ENCODE measurements at places on chromosomes 5 and 9.

DNA sequence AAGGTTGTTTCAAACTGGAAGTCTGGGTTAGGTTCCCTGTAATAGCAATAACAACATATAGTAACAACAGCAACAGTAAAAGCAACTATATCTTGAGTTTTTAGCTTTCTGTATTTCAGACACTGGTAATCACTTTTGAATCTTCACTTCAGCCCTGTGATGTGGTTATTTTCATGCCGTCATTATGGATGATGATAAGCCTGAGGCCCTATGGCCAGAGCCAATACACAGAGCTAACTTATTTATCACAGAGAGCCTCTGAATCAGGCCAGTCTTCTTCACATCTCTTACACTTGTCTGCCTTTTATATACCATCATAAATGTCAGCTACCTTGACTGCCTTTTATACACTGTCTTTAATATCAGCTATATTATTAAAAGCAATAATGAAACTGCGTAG is 329.0 kb downstream of the FER start:
- no peak for DNase-seq

DNA sequence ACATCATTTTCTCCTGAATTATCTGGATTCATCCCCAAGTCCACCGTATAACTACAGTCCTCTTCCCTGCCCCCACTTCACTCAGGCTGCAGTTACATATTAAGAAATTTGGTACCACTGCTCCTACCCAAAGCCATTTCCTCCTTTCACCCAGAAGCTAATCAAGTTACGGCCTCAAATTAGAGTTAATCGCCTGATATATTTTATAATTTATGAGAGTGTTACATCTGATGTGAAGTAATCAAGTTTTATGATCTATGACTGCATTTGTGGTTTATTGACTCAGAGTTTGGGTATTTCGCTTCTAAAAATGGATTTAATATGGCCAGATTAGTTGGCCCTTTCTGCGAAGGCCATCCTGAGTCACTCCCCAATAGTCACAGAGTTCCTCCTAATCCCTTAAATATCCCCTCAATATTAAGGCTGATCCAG is 223.6 kb upstream of the KIF2A start:
- DNase-seq = no peak

- no peak for DNase-seq
Observed at GRCh38 chr5:5645198-5645597, 222.7 kb downstream of the ICE1 start.

DNA sequence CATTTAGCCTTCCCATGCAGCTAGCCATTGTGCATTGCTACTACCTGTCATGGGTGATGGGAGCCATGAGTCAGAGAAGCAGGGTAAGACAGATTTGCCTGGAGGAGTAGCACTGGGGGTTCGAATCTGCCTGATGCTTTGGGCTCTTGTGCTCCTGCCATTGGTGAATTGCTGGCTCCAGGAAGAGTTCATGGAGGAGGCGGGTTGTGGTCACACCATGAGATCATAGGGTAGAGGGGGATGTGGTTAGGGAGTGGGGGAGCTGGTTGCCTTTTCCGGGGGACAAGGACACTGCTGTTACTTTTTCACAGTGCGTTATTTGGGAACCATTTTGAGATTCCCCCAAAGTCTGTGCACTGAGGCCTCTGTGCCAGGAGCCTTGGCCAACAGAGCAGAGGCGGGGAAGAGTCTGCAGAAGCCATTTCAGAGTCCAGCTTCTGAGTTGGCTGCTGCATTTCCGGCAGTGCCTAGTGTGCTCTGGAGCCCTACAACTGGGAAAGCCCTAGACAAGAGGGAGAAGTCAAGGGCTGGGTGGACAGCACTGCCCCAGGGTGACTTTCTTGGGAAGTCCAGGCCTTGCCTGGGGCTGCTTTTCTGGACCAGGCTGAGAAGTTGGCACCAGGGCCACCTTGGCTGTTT is 6.2 kb downstream of the ANGPTL2 start:
- DNase-seq = no peak

DNA sequence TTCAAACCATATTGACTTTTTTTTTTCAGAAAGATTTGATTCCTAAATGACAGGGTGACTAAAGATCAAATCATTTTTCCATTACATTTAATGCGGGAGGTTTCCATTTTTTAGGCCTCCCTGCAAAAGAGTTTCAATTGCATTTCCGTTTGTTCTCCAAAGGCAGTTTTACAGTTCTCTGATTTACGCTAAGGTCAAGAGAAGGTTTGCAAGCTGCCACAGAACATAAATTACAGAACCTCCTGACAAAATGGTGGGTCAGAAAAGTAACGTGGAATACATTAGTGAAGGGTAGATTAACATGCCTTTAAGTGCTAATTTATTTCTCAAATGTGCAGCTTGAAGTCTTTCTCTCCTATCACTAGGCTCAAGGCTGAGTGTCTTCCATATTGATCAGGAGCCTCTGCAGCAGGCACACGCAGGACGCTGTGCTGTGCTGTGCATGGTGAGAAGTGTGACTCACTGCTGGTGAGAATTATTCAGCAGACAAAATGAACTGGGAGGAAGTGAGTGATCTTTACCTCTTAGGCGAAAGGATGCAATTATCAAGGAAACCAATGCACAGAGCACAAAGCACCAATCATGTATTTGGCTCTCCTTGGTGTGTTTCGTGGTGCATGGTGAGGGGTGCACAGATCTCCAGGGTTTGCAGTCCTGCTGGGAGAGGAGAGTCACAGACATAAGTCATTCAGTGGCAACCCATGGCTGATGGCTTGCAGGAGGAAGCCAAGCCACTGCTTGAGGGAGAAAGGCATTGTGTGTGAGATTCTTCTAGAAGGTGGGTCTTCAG is 136.3 kb downstream of the TENT4A start:
- no peak for DNase-seq

- peak; percentile 62 for DNase-seq
Observed at GRCh38 chr5:141637767-141638419, 1.1 kb downstream of the RELL2 start.

GRCh38 chr9:86082870-86083269 is 16.5 kb downstream of the GOLM1 start:
- DNase-seq = no peak

DNA sequence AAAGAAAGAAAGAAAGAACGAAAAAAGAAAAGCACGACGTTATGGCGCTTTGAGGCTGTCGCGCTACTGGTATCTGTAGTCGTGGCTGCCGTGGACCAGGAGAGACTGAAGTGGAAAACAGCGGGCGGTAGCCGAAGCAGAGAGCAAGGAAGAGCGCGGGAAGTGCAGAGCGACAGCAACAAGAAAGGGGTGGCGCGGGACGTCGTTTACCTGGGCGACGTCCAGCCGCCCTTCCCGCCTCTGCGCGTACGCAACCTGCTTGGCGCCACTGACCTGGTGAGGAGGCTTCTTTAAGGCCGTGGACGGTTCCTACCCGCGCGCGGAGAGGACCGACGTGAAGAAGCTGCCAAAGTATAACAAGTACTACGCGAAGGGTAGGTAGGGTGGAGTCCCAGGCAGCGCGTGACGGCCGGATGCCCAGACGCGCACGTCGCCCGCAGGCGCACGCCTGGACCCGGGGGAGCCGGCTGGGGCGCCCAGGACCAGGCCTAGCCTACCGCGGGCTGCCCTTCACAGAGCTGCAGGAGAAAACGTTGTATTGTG is 15.4 kb downstream of the CCL28 start:
- DNase-seq = peak; percentile 54

DNA sequence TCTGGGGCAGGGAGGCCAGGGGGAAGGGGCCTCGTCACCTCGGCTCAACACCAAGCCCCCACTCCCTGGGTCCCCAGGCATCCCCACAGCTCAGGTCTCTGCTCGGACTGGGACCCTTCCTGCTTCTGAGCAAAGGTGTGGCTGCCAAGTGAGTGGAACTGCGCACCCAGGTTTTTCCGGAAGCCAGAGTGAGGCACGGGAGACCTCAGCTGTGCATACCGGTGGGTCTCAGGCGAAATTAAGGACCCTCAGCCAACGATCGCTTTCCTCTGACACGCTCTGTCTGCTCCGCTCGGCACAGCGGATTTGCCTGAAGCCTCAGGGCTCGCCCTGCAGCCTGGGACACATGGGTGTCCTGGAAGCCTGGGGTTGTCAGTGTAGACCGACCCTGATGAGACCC is 41.0 kb upstream of the IRX4 start:
- no peak for DNase-seq

Data from CD4-positive, alpha-beta T cell treated with Interleukin-15 for 4 hours (primary cell).